CD4-positive, alpha-beta T cell treated with Interleukin-21 for 1 hour (primary cell): ENCODE measurements at places on chromosomes 1 and 21.

DNA sequence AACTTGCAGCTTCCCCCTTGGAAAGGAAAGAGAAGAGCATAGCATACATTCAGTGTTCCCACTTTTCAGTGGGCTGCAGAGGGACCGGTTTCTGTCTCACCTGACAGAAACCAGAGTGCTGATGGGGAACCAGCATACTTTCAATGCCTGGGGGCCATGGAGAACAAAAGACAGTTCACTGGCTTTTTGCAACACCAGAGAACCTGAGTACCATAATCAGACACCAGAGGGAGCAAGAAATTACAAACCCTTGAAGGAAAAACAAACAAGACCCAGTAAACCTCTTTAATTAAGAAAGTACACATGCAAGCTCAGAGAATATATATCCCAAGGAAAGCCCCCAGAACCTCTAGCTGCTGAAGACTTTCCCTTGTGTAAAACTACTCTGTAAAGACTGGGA, 51.1 kb downstream of the CSMD2 start:
- DNase-seq = no peak

DNA sequence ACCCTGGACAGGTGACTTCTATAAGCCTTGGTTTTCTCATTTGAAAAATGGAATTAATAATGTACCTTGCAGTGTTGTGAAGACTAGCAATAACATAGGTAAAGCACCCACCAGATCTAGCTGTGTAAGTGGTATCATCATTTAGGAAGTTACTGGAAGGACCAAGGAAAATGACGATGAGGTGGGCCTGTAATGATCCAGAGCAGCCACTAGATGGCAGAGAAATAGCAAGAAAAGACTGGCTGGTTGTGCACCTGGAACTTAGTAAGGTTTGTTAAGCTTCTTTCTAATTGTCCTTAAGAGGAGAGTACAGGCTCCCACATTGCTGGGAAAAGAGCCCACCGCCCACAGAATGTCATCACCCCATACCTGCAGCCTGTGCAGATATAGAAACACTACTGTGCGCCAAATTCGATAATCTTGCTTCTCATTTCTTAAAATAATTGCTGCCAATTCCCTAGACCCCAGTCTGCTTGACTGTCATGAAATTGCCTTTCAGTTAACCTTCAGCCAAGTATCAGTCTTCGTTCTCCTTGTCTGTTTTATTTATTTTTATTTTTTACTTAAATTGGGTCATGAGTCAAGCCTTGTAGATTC, 37.2 kb downstream of the WNT4 start:
- peak; percentile 62 for DNase-seq

GRCh38 chr1:10905841-10906655, 106.4 kb upstream of the TARDBP start:
- no peak for DNase-seq

DNA sequence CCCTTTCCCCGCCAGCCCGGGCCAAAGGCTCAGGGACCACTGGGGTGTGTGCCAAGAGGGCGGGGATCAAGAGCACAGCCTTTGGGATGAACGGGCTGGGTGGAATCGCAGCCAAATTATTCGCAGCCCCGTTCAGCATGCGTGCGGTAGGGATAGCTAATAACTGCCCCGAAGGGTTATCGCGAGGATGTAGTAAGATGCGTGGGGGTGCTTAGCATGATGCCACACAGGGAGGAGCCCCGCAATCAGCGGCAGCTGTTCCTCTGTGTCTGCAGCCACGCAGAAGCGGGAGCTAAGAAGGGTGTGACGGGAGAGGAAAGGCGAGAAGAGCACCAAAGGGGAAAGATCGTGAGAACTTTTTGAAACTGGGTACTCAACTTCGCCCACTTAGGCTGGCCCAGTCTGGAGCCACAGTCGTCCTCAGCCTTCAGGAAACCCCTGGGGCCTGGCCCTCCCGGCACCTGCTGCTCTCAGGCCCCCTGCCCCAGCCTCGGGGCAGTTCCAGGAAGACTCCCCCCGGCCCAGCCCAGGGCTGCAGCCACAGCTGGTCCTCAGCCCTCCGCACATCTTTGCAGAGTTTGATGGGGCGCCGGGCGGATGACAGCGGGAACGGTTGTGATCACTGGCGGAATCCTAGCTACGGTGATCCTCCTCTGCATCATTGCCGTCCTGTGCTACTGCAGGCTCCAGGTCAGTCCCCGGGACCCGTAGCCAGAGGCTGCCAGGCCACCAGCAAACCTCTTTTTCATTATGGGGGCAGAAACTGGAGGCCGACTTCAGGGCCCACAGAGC, 64.9 kb downstream of the TOR1AIP2 start:
- no peak for DNase-seq

DNA sequence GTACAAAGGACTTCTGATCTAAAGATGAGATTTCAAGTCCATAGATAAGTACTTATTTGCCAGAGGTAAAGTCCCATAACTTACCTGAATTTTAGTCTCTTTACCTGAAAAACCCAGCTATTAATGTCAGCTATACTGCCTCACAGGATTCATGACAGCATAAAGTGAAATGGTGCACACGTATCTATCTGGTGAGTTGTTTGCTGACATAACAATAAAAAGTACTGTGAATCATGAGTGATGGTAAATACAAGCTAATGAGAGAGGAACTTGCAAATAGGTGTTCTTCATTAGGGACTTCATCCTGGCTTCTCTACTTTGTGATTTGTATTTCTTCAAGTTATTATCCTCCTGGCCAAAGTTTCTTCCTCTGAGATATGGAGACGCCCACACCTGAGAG, 225.1 kb upstream of the C8B start:
- no peak for DNase-seq

DNA sequence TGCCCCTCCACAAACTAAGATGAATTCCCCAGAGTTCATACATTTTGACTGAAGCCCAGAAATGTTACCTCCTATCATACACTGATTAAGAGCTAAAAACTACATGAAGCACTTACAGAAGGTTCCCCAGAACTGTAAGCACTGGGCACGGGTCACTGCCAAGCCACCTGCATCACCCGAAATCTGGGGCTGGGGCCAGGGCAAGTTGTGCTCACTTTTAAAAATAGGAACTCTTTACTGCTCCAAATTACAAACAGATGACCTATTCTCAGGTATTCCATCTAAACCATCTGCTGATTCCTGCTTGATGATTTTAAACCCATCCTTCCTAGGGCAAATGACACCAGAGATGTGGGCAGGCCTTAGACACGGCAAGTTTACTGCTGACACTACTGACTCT, 4.8 kb downstream of the SETD4 start:
- DNase-seq = no peak

DNA sequence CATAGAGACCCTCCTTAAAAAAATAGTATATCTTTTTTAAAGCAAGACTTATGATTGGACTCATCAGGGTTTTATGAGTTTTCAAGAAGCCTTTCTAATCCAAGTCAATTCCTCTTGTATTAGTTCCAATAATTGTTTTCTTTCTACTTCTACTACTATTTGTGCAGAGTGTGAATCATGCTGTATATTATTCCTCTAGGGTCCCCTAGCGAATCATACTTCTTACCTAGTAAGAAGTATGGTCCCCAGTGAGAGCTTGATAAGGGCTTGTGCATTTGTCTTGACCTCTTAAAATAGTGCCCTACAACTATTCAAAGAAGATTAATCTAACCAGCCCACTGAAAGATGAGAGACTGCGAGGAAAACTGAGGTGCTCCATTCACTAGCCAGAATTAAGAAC, 715.7 kb upstream of the ZP4 start:
- DNase-seq = no peak

GRCh38 chr1:102942324-102942723, 166.0 kb downstream of the COL11A1 start:
- DNase-seq = no peak

GRCh38 chr1:93733340-93733739, 51.7 kb upstream of the BCAR3 start:
- DNase-seq = no peak

DNA sequence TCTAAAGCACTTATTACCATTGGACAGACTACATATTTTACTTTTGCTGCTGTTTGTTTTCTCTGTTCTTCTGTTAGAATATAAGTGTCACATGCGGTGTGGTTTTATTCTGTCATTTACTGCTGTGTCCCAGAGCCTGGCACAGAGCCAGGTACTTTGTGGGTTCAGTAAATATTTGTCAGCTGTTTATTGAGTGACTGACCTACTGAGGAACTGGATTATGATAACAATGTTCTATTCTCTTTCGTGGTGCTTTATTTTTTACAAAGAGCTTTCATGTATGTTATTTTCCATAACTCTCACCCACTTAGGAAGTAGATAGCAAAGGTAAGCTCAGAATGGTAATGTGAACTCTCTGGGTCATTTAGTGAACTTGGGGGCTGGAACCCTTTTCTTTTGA, 118.8 kb downstream of the RWDD3 start:
- no peak for DNase-seq

- DNase-seq = no peak
Measured at GRCh38 chr1:51679435-51679834, 62.5 kb downstream of the OSBPL9 start.

GRCh38 chr1:206578068-206578977, 33.9 kb downstream of the EIF2D start:
- DNase-seq = peak; percentile 55

- no peak for DNase-seq
Measured at GRCh38 chr1:53689223-53689622, 49.7 kb downstream of the GLIS1 start.

DNA sequence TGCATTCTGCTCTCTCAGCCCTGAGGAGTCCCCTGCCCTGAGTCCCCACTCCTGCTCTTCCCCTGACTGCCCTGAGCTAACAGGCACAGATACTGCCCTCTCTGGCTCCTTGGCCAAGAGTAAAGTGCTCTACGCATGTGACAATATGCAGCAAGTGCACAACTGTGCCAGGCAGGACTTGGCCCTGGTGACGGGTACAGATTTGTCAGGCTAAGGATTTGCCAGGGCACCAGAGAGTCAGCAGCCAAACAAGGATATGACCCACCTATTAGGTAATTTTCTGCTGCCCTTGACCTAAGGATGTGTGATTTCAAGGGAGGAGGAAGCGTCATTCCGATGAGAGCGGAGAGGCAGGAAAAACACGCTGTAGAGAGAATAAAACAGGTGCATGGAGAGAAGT, 339.0 kb downstream of the PTPRU start:
- DNase-seq = no peak

- no peak for DNase-seq
Measured at GRCh38 chr1:104266612-104267011, 516.9 kb downstream of the AMY1C start.

DNA sequence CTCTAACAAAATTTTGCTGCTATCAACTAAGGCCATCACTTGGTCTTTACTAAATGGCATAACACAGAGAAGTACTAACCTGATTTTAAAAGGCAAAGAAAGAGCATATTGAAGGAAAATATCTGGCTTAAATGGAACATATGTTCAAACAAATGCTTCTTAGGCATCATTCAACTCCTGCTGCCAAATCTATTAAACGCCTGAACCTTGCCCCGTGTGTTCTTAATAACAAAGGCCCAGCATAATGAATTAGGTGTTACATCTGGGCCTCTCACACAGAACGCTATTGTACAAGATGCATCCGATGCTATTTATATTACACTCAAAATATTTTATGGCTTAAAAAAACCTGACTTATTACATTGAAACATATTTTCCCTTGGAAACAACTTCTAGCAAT, 48.4 kb downstream of the B3GALNT2 start:
- DNase-seq = no peak

- no peak for DNase-seq
Measured at GRCh38 chr1:72075425-72075824, 206.9 kb downstream of the NEGR1 start.

DNA sequence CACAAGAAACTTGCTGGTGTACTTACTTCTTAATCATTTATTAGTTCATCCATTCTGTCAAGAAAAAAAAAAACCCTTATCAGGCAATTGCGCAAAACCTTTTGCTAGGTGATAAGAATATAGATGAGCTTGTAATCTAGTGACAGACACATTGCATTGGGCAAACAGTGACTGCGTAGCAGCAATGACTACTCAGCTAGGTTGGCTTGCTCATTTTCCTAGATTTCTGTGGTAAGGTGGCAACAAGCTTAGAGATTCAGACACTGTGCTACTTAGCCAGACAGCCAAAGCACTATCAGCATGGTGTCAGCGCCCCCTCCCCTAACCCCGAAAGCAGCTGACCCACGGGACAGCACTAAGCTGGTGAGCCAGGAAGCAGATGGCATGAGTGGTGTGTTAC, 203.1 kb downstream of the BARHL2 start:
- DNase-seq = no peak

- DNase-seq = peak; percentile 50
Measured at GRCh38 chr1:91548376-91549040, 47.9 kb downstream of the CDC7 start.

DNA sequence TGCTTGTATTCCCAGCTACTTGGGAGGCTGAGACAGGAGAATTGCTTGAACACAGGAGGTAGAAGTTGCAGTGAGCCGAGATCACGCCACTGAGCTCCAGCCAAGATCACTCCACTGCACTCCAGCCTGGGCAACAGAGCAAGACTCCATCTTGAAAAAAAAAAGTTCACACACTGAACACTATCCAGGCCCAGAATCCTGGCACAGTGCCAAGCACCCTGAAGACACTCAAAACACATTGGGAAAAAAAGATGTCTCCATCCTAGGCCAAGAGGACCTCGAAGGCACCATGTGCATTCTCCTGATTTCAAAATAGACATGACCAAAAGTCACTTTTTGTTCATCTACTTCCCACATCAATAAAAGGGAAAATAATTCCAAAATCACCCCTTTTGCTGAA, 38.7 kb downstream of the SLC9A1 start:
- DNase-seq = no peak

DNA sequence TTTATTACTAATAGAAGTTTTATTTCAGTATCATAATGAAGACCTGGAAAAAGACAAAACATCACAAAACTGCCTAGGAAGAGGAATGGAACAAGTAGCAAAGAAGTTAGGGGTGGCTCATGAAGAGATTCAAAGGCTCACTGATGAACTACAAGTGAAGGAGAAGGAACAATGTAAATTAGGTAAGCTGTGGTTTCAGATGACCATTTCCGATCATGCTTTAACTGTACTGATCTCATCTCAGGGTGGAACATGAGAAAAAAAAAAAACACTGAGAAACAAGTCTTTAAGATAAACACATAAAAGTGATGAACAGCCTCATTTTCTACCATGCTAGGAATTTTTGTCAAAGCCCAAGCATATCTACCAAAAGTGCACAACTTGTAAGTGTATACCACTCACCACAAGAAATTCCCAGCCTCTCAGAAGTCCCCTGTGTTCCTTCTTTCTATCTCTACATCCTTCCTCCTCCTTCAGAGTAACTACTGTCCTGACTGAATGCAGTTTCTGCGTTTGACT, 19.6 kb downstream of the CCDC30 start:
- no peak for DNase-seq

- no peak for DNase-seq
Measured at GRCh38 chr21:45276596-45276995, 11.1 kb downstream of the POFUT2 start.
